Cortex of kidney (tissue), 1 donor: ENCODE measurements at places on chromosomes 7 and 10.

DNA sequence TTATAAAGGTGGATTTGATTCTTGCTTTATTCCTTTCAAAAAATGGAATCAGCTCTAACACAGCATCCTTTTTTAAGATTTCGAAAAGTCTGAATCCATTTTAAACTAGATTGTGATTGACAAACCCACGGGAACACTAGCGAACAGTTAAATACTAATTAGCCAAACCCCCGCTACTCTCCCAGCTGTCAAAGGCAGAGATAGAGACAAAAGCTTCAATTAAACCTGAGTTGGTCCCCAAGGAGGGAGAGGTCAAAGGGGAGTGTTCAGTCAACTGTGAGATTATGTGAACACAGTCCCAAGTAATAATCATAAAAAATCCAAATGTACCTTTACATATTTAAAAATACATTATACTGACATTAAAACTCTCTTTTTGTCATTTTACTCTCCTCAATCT lies 65.7 kb upstream of the TBX20 start:
- DNase-seq: no peak

- DNase-seq: no peak
Measured at GRCh38 chr10:34222359-34222758, 592.7 kb downstream of the PARD3 start.

DNA sequence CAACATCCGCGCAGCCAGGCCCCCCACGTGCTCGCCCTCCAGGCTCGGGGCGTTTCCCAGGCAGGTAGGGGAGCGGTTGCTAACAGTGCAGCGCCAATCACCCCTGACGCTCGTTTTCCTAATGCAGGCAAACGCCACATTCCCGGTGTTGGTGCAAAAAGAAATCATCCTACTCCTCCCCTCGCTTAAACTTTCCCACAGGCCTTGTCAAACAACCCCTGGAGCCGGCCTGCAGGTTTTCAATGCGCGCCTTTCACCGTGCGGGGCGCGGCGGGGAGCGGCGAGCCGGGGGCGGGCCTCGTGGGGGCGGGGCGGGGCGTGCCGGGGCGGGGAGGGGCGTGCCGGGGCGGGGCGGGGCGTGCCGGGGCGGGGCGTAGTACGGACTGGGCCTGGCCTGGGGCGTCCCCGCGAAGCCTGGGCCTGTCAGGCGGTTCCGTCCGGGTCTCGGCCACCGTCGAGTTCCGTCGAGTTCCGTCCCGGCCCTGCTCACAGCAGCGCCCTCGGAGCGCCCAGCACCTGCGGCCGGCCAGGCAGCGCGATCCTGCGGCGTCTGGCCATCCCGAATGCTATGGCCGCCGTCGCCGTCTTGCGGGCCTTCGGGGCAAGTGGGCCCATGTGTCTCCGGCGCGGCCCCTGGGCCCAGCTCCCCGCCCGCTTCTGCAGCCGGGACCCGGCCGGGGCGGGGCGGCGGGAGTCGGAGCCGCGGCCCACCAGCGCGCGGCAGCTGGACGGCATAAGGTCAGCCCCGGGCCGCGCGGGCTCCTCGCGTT lies at the start of gene ECHDC3:
ECHDC3 (plus strand) TSS at position 374 of the 770 bp plus-strand sequence; CDS start at position 569, 195 bp downstream.
- DNase-seq: peak; percentile 16

DNA sequence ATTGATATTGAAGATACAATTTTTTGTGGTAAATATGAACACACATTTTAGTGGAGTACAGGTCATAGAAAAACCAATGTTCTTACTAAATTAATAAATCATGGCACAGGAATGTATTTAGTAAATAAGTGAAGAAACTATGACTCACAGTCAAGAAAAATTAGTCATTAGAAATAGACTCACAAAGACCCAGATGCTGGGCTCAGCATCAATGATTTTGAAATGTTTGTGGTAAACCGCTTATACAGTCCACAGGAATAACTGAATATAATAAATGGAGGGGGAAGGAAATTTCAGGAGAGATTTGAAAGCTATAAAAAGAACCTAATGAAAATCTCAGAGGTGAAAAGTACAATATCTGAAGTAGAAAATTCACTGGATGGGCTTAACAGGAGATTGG lies 138.3 kb upstream of the ADCY1 start:
- DNase-seq: no peak

- DNase-seq: no peak
Measured at GRCh38 chr7:80136261-80137055, 1.8 kb downstream of the GNAI1 start.

- DNase-seq: no peak
Measured at GRCh38 chr7:92415225-92415624, 32.1 kb upstream of the GATAD1 start.

- no peak for DNase-seq
Measured at GRCh38 chr10:99285881-99286280, 43.3 kb upstream of the CNNM1 start.

- DNase-seq: no peak
Measured at GRCh38 chr7:46156086-46156485, 235.0 kb upstream of the IGFBP3 start.

DNA sequence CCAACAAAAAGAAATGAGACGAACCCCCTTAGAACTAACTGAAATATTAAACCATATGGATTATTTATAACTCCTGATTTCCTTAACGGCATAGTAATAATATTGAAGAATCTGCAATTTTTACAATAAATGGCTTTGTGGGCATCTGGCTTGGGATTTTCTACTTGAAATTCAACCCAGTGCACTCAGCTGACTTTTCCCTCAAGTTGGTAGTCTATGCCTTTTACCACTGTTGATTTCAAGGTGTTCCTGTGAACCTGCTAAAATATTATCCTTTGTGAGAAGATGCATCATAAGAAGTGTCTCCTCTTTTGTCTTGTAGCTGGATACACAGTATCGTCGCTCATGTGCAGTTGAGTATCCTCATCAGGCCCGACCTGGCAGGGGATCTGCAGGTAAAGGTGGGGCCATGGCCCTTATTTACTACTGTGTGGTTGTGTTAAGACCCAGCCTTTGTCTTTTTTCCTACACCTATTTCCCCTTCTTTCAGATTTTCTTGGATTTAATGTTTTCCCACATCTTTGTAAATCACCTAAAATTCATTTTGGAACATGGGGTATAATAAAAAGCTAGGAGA lies 8.0 kb downstream of the DNAJC9 start:
- DNase-seq: no peak

DNA sequence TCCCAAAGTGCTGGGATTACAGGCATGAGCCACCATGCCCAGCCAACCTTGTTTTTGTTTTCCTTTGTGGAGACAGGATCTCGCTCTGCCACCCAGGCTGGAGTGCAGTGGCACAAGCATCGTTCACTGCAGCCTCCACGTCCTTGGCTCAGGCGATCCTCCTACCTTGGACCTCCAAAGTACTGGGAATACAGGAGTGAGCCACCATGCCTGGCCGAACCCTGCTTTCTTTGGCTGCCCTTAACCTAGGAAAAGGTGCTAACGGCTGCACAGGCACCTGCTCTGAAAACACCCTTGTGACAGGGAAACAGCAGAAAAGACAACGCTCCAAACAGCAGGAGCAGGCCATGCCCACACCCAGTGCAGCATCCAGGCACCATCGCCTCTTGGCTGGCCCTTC lies 71.9 kb downstream of the OAT start:
- no peak for DNase-seq

- no peak for DNase-seq
Measured at GRCh38 chr10:104037261-104037951, 48.3 kb downstream of the COL17A1 start.

DNA sequence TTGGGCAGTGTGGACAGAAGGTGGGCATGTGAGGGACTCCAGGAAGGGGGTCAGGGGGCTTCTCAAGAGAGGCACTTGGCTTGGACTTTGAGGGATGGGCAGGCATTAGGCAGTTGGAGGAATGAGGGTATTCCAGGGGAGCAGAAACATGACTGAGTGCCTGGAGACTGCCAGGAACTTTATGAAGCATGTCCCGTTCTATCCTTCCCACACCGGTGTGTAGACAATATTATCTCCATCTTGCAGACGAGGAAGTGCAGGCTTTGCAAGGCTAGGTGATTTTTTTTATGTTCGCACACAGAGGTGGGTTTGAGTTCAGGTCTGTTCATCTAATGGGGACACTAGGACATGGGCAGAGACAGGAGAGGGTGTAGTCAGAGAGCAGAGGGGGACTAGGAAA lies 162.7 kb downstream of the RPS24 start:
- no peak for DNase-seq

GRCh38 chr10:34933676-34934075 lies 118.6 kb upstream of the PARD3 start:
- DNase-seq: no peak

DNA sequence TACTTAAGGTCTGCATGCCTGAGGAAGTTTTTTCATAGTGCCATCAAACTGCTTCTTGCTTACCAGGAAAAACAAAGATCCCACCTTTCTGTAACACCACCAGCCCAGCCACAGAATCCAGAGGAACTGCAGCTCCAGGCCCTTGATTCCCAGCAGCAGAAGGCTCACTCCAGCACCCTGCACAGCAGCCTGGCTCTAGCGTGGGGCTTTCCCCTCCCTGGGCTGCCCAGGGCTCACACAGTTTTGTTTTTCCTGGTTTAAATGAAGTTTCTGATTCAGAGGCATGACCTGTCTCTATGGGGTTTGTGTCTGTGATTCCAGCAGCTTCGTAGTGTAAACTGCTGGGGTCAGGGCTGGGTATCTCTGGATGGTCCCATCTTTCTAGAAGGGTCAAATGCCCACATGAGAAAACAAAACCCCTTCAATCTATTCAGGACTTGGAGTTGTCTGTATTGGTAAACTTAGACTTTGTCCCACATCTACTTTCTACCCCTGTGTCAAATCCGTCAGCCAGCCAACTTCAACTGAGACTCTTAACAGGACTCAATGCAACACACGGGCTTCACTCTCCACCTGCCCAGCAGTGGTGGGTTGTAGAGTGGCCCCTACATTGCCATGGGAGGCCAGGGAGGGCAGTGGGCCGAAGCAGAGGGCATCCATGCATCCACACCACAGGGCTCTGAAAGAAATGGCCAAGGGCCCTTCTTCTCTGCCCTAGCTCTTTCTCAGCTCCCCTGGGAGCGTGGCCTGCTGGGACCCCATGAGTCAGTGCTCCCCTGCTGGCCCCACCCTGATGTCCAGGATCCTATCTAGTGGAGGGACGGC lies 73.6 kb downstream of the ATXN7L1 start:
- DNase-seq: no peak

- no peak for DNase-seq
Measured at GRCh38 chr7:2037301-2037807, 195.4 kb downstream of the MAD1L1 start.

GRCh38 chr7:128373606-128374005 lies 12.1 kb upstream of the PRRT4 start:
- DNase-seq: no peak

DNA sequence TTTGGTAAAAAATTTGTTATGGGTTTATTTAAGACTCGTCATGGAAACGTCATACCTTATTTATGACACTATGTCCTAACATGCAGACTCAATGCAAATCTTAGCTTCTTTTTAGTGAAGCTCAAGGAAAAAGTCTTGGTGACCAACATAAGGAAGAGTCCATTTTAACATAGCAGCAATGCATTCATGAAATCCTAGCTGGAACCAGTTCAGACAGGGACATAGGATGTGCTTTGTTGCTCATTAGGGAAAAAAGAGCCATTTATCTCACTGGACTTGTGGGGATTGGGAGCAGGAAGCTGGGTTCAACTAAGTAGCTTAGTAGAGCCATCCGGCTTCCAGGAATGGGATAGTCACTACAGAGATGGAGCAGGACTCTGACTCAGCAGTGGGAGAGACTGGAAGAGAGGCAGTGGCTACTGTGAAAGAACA lies 100.7 kb upstream of the DKK1 start:
- DNase-seq: no peak

DNA sequence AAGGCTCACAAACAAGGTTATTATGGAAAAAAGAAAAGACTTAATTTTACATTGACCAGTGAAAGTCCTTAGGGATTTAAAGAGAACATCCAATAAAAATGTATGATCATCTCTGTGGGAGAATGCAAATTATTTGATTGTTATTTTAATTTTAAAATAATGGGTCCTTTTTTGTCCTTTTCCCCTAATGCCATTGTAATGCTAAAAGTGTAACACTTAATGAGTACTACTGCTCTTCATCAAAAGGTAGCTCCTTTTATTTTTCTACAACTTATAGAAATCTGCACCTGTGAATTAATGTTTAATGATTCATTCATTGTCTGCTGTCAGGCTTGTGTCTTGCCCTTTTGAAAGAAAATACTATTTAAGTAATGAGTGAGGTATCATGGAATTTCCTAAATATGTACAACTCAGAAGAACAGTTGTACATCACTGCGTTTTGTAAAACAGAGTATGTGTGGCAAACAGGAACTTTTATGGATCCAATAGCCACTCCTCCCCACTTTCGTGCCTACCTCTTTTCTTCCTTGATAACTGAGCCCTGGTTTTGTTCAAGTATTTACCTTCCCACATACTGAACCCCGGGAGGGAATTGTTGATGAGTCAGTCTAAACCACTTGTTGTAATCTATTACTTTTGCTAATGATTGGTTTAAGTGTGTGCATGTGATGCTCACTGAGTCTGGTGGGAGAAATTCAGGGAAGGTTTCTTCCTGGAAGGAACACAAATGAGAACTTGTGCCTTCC lies 19.9 kb upstream of the TRUB1 start:
- no peak for DNase-seq

- no peak for DNase-seq
Measured at GRCh38 chr7:41617987-41618386, 84.9 kb downstream of the INHBA start.

DNA sequence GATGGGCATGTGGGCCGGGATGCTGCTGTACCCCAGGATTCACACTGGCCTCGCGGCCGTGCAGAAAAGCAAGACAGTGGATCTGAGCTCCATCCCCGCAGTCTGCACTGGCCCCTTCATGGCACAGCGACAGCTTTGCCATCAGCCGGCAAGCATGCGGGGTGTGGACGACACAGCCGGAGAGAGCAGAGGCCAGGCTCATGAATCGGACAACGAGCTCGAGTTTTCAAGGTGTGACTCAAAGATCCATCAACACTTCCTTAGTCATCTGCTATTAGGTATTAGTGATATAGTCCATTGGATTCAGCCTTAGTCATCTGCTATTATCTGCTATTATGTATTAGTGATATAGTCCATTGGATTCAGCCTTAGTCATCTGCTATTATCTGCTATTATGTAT lies 254.7 kb downstream of the KLF6 start:
- DNase-seq: no peak

DNA sequence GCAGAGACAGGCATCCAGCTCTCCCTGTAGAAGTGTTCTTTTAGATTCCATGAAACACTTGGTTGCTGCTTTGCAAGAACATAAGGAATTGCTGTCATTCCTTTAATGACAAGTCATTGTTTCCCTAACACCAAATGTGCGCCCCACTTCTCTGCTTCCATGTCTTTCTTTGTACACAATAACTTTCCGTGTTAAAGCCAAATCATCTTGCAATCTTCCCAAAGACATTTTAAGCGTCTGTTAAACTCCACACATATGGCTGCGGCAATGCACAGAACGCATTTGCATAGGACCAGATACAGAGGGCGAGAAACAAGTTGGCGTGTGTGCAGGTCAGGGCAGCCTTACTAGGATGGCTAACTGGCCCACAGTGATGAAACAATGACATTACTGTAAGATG lies 399.3 kb upstream of the PRKCQ start:
- no peak for DNase-seq

GRCh38 chr7:48466713-48467112 lies 295.5 kb downstream of the ABCA13 start:
- no peak for DNase-seq

GRCh38 chr10:339038-339391 lies 203.8 kb downstream of the ZMYND11 start:
- DNase-seq: no peak

- DNase-seq: no peak
Measured at GRCh38 chr10:112789248-112789647, 160.8 kb upstream of the TCF7L2 start.

- no peak for DNase-seq
Measured at GRCh38 chr7:44618753-44619152, 12.3 kb downstream of the OGDH start.

GRCh38 chr10:71397296-71398212 lies 834 bp downstream of the CDH23 start:
- no peak for DNase-seq
